HuH-7.5 (cell line): ENCODE measurements at places on chromosomes 2 and 18.

DNA sequence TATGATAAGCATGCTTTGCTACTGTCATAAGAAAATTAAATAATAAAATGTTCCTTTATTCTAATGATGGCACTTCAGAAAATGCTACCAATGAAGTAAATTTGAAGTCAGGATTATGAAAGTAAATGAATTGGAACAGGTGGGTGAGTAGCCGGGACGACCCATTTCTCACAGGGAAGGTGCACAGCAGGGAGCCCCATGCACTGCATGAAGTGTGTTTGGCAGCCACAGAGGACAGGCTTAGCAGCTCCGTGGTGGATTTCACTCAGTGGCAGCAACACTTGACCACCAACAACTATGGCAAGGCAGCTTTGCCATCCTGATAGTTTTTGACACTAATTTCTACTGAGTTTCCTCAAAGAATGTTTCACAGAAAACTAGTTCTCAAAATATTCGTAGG is 146.3 kb downstream of the ATL2 start:
- DNase-seq, result no peak

- no peak for DNase-seq
These were observed 37.0 kb upstream of the NOSTRIN start for GRCh38 chr2:168765401-168765800.

- no peak for DNase-seq
These were observed 187.3 kb upstream of the ID2 start for GRCh38 chr2:8494589-8494988.

DNA sequence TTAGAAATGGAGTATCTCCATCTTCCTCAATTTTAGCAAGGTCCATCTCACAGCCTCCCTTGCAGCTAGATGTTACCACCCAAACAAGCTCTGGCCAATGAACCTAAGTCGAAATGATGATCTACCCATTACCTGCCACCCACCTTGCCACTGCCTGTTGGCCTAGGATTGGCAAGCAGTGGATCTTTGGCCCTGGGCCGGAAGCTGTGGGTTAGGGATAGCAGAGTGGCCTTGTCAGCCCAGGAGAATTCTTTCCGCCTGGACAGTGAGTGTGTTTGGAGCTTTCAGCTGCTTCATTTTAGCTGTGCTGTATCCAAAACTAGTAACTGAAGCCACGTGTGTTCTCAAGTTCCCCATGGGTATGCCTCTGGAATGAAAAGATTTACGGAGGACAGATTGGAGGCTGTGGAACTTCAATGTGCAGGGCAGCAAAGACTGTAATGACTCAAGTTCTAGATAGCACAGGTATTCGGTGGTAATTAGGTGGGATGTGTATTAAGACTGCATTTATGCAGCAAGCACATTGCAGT is 7.7 kb upstream of the PARD6G start:
- DNase-seq, result no peak

- no peak for DNase-seq
These were observed 39.8 kb downstream of the VSNL1 start for GRCh38 chr2:17580319-17580715.

- no peak for DNase-seq
These were observed 13.2 kb downstream of the ARL4C start for GRCh38 chr2:234483568-234484251.

DNA sequence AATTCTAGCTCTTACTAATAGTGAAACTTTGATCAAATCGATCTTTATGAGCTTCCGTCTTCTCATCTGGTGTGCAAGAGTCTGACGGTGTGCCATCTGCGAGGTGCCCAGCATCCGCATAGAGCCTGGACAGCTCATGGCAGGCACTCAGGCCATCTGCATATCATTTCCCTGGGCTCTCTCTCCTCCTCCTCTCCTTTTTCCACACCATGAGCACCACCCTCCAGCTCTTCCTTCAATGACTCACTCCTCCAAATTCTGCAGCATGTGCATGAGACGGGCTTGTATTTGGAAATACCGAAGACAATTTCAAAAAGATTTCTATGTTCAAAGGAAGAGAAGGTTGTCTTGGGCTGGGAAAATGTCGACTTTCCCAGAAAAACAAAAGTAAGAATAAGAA is 161.1 kb downstream of the CCBE1 start:
- DNase-seq, result no peak

- no peak for DNase-seq
These were observed 80.8 kb upstream of the LCLAT1 start for GRCh38 chr2:30366199-30366691.

DNA sequence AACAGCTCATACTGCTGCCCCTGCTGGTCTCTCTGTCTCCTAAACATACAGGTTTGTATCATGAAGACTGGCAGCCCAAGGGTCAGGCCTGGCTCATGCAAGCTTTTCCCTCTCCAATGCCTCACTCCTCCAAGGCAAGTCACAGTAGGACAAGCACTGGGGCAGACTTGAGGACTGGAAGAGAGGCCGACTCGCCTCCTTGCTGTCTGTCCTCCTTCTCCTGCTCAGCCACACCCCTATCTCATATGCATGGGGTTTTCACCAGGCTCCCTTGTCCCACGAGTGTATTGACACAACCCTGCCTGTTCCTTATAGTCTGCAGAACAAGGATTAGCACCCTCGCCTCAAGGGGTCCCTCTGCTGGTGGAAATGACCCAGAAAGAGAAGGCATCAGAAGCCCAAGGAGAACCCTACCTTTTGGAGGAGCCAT is 223.7 kb downstream of the SOX11 start:
- DNase-seq, result no peak

GRCh38 chr2:11983870-11984269 is 237.4 kb downstream of the LPIN1 start:
- no peak for DNase-seq

DNA sequence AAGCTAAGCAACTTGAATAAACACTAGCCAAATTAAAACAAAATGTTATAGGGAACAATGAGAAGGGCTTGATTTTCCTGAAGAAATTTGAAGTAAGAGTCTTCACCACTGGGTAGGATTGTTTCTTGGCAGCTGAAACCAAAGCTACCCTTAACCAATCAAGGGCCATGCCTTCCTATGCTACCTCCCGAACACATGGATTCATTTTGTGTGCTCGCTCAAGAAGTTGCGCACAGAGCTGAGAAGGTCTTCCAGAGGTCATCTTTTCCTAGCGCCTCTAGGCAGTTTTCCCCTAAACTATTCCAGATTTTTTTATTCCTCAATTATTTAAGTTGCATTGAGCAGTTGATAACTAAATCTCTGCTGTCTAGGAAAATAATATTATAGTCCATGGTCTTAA is 264.6 kb downstream of the RBM43 start:
- DNase-seq, result no peak

GRCh38 chr2:150674283-150674682 is 186.8 kb upstream of the RND3 start:
- DNase-seq, result no peak

GRCh38 chr18:37254236-37254754 is 311.3 kb downstream of the CELF4 start:
- DNase-seq, result no peak

GRCh38 chr2:102768892-102769291 is 7.1 kb downstream of the TMEM182 start:
- DNase-seq, result no peak

DNA sequence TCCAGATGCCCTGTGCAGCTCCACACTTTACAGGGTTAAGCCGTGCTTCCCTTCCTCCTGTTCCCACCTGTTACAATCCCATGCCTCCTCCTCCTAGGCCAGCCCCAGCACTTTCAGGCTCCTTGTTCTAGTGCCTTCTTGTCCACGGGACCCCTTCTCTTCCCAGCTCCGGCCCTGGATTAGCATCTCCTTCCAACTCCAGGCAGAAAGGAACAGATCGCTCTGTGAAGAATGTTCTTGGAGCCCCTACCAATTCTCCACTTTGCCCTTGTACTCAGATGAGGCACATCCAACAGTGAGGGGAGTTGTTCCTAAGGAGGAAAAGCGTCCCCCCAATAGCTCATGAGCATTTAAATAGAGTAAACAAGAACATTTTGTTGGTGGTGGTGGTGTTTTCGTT is 72.7 kb downstream of the CABLES1 start:
- DNase-seq, result no peak

DNA sequence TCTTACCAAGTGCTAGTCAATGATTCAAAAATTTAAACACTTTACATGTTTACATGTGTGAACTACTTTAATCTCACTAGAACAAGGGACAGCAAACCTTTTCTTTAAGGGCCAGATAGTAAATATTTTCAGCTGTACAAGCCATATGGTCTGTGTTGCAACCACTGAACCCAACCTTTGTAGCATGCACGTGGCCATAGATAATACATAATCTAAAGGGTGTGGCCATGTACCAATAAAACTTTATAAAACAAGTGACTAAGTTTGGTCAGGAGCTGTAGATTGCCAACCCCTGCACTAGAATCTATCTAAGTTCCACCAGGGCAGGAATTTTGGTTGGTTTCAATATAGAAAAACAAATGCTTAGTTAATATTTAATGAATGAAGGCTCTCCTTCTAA is 18.4 kb upstream of the SPRED2 start:
- DNase-seq, result no peak

GRCh38 chr2:151486053-151486452 is 76.4 kb downstream of the RIF1 start:
- DNase-seq, result no peak

DNA sequence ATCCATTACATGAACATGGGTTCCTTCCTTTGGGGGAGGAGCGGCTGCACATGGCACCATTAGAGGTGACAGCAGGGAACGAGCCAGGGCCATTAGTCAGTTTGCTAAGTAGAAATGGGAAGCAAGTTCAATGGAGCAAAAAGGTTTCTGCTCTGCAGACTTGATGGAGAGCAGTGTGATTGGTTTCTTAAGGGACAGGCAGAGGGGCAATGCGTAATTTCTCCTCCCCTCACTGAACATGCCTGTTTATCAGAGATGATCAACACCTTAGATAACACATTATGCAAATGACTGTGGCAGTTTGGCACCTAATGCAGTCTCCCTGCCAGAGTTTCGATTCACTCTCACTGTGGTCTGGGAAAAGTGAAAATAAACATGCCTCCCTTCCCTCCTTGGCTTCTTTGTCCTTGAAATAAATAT is 414.5 kb downstream of the STK39 start:
- no peak for DNase-seq

DNA sequence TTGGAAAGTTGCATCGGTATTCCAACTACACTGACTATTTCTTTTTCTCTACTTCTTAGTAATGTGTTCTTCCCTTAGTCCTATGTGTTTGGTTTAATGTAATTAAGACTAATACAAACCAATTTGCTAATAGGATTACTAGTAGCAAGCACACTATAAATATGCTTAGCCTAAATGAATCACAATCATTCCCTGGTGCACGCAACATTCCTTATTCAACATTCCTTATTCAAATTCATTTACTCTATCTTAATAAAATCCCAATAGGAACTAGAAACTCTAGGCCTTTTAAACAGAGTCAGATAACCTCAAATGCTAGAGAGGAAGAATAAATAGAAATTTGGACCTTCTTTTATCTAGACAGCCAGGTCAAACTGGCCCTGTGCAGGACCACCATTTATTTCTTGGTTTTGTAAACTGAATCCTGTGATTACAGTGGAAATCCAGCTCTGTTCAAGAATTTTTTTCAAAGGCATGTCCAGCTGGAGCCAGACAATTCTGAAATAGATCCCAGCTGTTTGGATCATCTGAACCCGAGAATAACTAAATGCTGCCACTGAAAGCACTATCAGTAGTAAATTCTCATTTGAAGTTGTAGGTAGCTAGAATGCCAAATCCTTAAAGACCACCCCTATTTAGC is 103.1 kb downstream of the PPP1R1C start:
- DNase-seq, result no peak

- DNase-seq, result no peak
These were observed 243.9 kb downstream of the TRIB2 start for GRCh38 chr2:12960671-12961070.

GRCh38 chr2:72115110-72116080 is 32.3 kb downstream of the CYP26B1 start:
- DNase-seq, result no peak

- no peak for DNase-seq
These were observed 270.1 kb downstream of the EIPR1 start for GRCh38 chr2:3107567-3107966.

DNA sequence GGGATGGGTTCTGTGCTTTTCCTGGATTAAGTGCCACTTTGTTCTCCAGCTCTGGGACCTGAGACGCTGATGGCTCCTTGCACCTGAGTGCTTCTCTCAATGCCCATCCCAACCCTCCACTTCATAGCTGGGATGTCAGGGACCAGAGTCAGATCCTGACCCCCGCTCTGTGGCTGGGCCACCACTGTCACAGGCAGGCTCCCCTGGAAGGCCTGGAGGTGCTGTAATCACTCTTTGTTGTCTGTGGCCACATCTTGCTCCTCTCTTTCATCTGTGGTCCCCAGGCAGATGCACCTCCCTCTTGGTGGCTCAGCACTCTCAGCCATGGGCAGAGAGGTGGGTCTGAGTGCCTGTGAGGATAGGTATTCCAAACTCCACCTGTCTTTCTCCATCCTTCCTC is 62.4 kb downstream of the CAPN13 start:
- no peak for DNase-seq

DNA sequence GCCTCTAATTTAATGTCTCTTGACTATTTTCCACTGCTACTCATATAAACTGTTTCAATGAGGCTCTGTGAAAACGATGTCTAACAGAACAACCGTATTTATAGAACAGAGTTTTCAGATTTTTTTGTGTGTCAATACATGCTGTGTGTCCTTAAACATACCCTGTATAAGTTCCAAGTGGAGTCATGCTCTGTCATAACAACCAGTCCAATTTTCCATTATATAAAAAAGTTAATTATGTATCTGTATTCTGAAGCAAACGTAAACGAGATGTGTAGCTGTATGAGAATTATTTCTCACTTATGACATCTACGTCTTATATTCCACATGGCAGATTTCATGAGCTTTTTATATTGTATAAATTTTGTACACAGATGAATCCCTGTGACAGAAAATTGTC is 13.9 kb upstream of the GULP1 start:
- DNase-seq, result no peak

GRCh38 chr2:179562330-179562885 is 297.8 kb upstream of the SESTD1 start:
- no peak for DNase-seq

GRCh38 chr18:61582202-61582710 is 249.0 kb downstream of the CDH20 start:
- no peak for DNase-seq

GRCh38 chr2:230564805-230565779 is 147.6 kb upstream of the CAB39 start:
- no peak for DNase-seq

DNA sequence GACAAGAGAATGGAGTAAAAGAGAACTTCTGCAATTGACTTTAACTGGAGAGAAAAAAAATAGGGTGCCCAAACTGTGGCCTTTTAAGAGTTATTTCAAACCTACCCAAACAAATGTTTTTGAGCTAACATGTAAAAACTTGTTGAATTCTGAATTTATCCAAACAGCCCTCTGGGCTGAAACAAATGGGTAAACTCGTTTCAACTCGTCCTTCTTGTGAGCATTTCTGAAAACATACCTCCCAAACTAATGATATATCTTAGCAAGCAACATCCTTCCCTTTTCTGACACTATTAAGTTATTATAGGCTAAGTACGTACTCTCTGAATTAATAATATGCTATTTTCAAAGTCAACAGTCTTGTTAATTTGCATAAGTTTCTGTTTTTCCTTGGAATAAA is 793.0 kb upstream of the ACVR2A start:
- DNase-seq, result no peak

GRCh38 chr2:134218930-134219658 is 34.8 kb upstream of the MGAT5 start:
- DNase-seq, result no peak

GRCh38 chr2:160043265-160043664 is 19.1 kb downstream of the PLA2R1 start:
- no peak for DNase-seq

- peak; percentile 30 for DNase-seq
These were observed 230.4 kb downstream of the SP3 start for GRCh38 chr2:173734797-173735196.

GRCh38 chr2:113284476-113284875 is 5.8 kb upstream of the PAX8 start:
- no peak for DNase-seq
